T-helper 2 cell (primary cell): ENCODE measurements at places on chromosomes 1 and 21.
A peak's percentile ranks its signal among the peaks of the same experiment; 100 is the strongest.

GRCh38 chr1:165641231-165641987 lies 10.4 kb downstream of the MGST3 start:
- no peak for DNase-seq

- DNase-seq: no peak
These were observed 11.1 kb downstream of the CYP2J2 start for GRCh38 chr1:59915516-59915915.

GRCh38 chr1:102191723-102192122 lies 195.0 kb upstream of the OLFM3 start:
- DNase-seq: peak; percentile 12

GRCh38 chr1:156245451-156246232 lies 2.2 kb downstream of the PAQR6 start:
- peak; percentile 10 for DNase-seq

- no peak for DNase-seq
These were observed 926.8 kb downstream of the PLA2G4A start for GRCh38 chr1:187755536-187755935.

DNA sequence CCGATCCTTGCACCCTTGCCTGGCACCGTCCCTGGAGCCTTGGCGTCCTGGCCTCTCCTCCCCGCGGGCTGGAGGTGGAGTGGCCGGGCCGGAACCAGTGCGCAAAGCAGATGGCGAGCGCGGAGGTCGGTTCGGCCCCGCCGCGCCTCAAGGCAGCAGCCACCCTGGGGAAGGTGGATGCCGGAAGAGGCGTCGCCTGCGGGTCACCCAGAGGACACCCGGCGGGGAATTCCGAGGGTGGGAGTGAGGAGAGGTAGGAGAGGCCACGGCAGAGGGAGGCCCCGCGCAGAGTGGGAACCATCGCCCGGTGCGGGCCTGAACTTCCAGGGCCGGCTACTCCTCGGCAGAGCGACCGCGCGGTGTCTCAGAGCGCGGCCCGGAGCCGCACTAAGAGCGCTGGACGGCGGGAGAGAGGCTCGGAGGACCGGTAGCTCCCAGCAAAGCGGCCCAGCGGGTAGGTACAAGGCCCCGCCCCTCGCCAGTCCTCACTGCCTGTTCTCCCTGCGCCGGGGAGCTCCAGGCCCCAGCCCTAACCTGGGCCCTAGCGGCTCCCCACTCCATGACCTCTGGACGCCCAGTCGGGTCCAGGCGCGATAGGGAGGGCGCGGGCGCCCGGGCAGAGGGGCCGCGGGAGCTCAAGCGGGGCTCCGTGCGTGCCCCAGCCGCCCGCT lies at the start of gene RNF207:
Gene RNF207, plus strand, starts transcription at position 271 of the 671 bp plus-strand sequence. CDS start 417 bp downstream, outside the sequence.
- peak; percentile 49 for DNase-seq

GRCh38 chr1:53946252-53947171 lies at the start of gene LRRC42:
Gene LRRC42, plus strand, starts transcription at chr1:53946350. Its CDS starts 5,650 bp downstream, at chr1:53952000.
- no peak for DNase-seq

DNA sequence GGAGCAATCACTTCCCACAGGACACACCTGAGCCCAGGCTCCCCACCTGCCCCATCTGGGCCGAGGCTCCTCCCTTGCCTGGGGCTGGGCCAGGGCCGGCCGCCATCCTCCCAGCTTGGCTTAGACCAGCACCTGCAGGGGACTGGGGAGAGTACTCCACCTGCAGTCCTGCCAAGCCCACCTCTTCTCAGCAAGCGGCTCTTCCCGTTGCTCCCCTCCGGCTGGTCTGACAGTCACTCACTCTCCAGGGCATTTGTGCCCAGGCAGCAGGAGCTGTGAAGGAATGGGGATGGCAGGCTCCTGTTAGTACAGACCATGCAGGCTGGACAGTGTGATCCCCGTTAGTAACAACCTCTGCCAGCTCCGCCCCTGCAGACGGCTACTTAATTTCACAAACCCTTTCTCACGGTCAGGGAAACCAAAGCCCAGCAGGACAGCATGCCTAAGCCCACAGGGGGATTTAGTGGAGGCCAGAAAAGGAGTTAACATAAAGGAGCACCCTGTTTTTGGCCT lies at the start of gene FYB2:
Gene FYB2, minus strand, starts transcription at position 18 of the 513 bp plus-strand sequence. CDS start 114 bp downstream, outside the sequence.
- no peak for DNase-seq

DNA sequence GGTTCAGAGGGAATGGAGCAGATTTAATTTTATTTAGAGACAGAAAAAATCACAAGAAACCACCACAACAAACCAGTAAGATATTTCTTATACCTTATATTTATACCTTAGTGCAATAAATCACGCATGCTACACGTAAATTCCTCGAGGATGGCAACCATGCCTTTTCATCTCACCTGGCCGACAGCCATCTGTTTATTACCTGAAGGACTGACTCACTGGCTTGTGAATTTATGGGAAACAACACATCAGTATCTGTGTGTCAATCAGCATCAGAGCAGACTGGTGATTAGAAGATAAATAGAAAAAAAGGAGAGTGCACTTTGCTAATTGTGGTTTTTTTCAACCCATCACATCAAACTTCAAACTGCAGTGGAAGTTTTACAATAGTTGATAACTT lies 58.4 kb downstream of the S1PR1 start:
- DNase-seq: no peak

DNA sequence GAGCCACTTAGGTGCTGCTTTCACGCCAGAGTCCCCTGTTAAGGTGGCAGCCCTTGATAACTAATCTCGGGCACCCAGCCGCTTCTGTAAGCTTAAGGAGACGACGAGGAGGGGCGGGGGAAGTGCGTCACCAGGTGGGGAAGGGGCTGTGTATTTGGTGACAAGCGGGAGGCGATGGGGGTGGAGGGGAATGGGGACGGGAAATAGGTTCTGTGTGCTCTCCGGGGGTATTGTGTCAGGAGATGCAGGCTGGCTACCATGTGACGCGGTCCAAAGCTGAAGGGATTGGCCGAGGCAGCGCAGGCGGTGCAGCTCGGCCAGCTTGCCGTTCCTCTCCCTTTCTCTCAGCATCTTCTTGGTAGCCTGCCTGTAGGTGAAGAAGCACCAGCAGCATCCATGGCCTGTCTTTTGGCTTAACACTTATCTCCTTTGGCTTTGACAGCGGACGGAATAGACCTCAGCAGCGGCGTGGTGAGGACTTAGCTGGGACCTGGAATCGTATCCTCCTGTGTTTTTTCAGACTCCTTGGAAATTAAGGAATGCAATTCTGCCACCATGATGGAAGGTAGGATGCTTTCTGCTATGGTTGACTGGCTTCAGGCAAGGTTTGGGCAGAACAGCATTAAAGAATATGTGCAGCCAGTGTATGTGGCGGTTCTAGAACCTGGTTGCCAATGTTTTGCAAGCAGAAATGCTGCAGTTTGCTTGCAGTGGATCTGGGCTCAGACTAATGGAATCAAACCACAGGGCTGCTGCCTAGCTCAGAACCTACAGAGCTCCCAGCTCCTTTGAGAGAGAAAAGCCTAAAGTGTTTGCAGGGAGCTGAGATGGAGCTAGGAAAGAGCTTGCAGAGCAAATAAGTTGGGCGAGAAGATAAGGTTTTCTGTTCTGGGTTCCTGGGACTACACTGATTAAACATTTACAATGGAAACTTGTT lies at the start of gene SGIP1:
Gene SGIP1, plus strand, starts transcription at position 350 of the 937 bp plus-strand sequence. Its CDS starts 206 bp downstream, at position 556.
- DNase-seq: no peak

DNA sequence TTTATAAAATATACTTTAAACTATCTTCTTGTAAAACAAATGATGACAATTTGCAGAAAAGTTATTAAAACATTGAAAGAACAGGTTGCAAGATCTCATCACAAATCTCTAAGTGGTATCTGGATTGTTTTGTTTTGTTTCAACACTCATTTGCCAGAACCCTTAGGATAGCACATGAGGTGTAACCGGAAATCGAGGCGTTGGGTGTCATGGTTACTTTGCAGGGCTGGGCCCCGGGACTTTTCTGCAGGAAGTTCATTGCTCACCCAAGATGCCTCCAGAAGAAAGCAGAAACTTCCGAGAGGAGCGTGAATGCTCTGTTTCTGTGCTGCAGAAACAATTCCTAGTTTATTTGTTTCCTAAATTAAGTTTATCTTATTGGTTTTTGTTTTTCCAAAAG lies 2.5 kb downstream of the DISC1 start:
- no peak for DNase-seq

DNA sequence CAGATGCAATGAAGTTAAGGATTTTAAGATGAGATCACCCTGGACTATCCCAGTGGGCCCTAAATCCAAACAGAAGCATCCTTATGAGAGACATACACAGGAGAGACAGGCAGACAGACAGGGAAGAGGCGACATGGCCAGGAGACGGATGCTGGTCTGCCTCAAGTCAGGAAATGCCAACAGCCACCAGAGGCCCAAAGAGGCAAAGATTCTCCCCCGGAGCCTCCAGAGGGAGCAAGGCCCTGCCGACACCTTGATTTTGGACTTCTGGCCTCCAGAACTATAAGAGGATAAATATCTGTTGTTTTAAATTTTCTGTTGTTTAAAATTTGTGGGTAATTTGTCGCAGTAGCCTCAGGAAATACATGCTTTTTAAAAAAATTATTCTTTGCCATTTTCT lies 116.4 kb downstream of the GLIS1 start:
- no peak for DNase-seq

DNA sequence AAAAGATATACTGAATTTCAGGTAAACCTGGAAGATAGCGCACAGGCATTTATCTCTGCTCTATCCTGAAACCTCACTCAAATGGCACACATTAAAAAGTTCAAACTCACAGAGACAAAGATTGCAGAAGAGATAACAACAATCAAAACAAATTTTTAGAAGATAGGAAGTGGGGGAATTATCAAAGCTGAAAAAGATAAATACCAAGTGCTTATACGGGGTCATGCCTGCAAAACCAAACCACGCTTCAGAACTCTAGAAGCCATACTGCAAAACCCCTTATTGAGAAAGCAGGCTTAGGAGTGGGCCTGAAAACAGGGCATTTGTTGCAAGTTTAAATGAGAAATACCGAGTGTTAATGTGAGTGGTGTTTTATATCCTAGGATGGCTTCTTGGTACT lies 76.8 kb downstream of the BARHL2 start:
- DNase-seq: no peak

- no peak for DNase-seq
These were observed 7.5 kb downstream of the PTPRU start for GRCh38 chr1:29243871-29244200.

DNA sequence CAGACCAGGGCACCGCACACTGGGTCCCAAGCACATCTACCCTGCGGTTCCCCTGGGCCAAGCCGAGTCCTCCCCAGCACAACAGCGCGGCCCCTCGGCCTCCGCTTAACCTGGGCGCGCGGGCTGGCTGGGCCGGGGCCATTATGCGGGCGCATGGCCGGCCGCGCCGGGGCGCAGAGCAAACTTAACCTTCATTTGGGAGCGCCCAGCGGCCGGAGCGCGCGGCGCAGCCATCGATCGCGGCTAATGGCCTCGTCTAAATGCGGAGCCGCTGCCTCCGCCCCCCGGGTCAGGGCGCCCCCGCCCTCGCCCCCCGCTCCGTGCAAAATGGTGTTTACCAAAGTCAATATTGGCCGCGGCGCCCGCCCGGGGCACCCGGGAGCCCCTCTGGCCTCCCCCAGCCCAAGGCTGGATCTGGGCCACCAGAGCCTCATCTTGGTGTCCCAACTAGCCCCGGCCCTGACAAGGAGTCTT lies 272.1 kb downstream of the TRABD2B start:
- DNase-seq: no peak

- DNase-seq: no peak
These were observed 5.3 kb downstream of the PRUNE1 start for GRCh38 chr1:151013518-151013917.

GRCh38 chr1:247054992-247055415 lies 23.6 kb downstream of the ZNF670 start:
- no peak for DNase-seq

- DNase-seq: no peak
These were observed 117.7 kb downstream of the ETS2 start for GRCh38 chr21:38923429-38923828.

DNA sequence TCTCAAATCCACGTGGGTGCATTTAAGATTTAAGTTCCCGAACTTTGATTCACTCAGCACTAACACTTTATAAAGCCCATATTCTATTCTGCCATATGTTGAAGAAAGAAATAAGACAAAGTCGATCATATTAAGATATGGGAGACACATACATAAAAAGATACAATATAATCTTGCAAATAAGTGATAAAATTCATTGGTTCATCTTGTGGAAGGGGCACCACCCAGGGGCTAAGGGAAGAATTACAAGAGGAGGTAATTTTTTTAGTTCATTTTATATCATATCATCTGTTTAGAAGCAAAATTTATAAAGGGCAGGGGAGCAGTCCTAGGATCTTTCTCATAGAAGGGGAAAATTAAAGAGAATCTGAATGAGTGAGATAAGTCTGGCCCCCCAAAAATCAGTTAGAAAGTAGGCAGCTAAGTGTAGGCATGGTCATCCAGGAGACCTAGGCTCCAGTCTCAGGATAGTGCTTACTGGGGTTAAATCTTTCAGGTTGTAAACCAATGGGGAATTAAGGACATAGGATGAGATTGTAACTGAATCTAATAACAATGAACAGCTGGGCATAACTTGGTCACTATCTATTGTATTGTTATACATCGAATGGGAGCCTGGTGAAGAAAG lies 124.2 kb upstream of the L1TD1 start:
- DNase-seq: no peak

- no peak for DNase-seq
These were observed 159.3 kb upstream of the LMO4 start for GRCh38 chr1:87169263-87169910.

- DNase-seq: peak; percentile 66
These were observed 60.6 kb downstream of the PTPRC start for GRCh38 chr1:198699167-198700015.

DNA sequence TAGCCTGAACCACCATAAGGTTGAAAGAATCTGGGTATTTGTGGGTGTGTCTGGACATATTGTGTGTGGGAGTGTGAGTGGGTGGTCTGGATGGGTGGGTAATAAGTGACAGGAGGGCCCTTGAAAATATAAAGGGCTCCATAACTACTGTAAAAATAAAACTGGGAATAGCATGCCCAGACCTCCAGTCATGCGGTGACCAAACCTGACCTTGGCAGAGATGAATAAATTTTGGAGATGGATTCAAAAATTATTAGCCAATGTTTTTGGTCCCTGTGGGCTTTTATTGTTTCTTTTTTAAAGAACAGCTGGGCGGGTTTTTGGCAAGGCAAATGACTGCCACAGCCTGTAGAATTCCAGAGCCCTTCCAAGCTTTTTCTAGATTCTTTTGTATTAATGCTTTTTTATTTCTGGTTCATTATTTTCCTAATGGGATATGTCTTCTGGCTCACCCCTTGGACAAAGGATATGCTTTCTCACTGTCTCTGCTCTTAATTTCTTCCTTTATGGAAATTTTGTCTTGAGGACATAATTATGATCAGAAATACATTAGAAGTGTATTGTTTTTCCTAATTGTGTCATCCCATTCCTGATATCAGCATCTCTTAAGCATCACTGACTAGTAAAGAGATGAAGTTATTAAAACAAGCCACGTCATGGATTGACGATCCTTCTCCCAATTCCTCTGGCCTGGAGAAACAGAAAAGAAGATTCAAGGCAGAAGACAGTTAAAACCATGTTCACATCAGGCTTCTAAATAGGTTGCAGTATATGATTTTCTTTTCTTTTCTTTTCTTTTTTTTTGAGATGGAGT lies 69.5 kb downstream of the NTMT2 start:
- no peak for DNase-seq

- DNase-seq: no peak
These were observed 1347.2 kb upstream of the B3GALT2 start for GRCh38 chr1:194533641-194534040.
